Stimulated activated CD8-positive, alpha-beta memory T cell treated with anti-CD3 and anti-CD28 coated beads, Interleukin-7, amount 100 ng/mL, for 4 hours (primary cell): ENCODE measurements at places on chromosomes 3 and 15.

- DNase-seq = no peak
Observed at GRCh38 chr15:81273855-81274254, 50.1 kb downstream of the STARD5 start.

GRCh38 chr3:38331257-38332022 is 15.1 kb upstream of the XYLB start:
- DNase-seq = no peak

GRCh38 chr3:55723653-55724406 is 236.7 kb upstream of the WNT5A start:
- no peak for DNase-seq

DNA sequence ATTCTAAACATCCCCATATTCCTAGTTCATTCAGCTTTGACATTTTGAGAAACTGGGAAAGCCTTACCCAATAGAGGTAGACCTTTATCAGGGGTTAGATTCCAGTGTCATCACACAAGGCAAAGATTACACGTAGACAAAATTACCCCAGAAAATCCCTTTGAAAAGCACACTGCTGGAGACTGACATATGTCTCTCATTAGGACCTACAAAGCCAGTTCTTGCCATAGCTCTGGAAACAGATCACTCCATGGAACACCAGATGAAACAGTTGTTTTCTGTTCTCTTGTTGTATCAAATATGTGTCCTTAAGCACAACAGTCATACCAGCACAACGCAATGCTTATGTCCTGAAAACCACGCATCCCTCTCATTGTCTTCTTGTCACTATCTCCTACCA is 44.7 kb downstream of the RARB start:
- no peak for DNase-seq
